Activated T-helper 2 cell treated with anti-CD3 and anti-CD28 coated beads, Interferon-gamma antibody, Interleukin-2, Interleukin-4, amounts not matched to agents 10 μg/mL and 5 μg/mL and 100 μg/mL, durations not matched to agents 14 hours and 24 hours and 36 hours (primary cell): ENCODE measurements at places on chromosomes 2 and 18. TPM values are rescaled to one million over a fixed set of nuclear protein-coding genes. Genes with fewer than 3 reads are reported as not detected.

C2orf66 gene
- 0.25 TPM in 2 replicates for total RNA-seq

FAM237A gene
- not detected in 2 replicates for total RNA-seq

SCYGR4 gene
- not detected in 2 replicates for total RNA-seq

SKOR2 gene
- not detected in 2 replicates for total RNA-seq

CCBE1 gene
- not detected in 2 replicates for total RNA-seq

ZEB2 gene
- total RNA-seq: 50.9 and 53.2 TPM in 2 replicates

PAIP2B gene
- total RNA-seq: 0.84 and 0.94 TPM in 2 replicates
